ENCODE measurements at places on chromosomes 3 and 15. TPM values are rescaled to one million over a fixed set of nuclear protein-coding genes. Genes with fewer than 3 reads are reported as not detected.

Gene TIMMDC1
- 41.4 TPM for total RNA-seq

Gene TM4SF18
- total RNA-seq, result 0.95 TPM

Gene ITIH4
- total RNA-seq, result 0.22 TPM

Gene PLIN1
- total RNA-seq, result 3.6 TPM

Gene PRKCD
- 21.0 TPM for total RNA-seq

Gene FAM43A
- total RNA-seq, result 20.2 TPM

Gene CDHR4
- not detected for total RNA-seq

Gene HDC
- not detected for total RNA-seq

Measured in esophagus squamous epithelium (tissue), 5 donors.